NCI-H187 (cell line): ENCODE measurements at places on chromosomes 1 and 21.

GRCh38 chr1:239283216-239283615 is 103.2 kb upstream of the CHRM3 start:
- no peak for DNase-seq

- no peak for DNase-seq
Observed at GRCh38 chr1:112524986-112525385, 16.2 kb downstream of the WNT2B start.

DNA sequence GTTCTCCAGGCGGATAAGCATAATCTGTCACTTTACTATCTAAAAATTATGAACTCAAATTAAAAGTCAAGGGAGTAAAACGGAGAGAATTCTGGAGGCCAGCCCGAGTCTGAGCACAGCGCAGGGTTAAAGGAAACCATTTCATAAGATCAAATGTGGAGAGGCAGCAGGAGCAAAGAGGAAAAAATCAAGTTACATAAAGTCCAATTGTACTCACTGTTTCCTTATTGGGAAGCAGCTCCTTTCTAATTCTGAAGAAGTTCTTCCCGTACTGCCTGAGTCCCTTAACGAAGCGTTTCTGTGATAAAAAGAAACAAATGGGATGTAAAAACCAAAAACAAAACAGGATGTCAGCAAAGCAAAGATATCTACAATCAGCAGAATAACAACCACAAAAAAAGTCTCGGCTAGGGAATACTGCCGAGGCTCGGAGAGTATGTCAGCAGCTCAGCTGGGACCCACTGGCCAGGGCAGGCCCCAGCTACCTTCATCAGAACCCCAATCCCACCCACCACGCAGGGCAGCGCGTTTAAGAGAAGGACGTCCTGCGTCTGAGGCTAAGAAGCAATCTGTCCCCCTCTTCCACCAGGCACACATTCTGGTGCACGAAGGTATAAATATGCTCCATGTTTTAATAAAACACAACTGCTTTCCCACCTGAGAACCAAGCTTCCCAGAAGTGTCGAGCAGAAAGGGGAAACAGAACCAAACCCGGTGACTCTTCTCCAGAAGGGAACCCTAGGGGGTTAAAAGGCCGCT is 104.8 kb downstream of the SLC45A1 start:
- DNase-seq = no peak

- DNase-seq = no peak
Observed at GRCh38 chr1:233639611-233640010, 25.7 kb downstream of the KCNK1 start.

GRCh38 chr1:59165353-59165752 is 131.5 kb upstream of the FGGY start:
- no peak for DNase-seq

DNA sequence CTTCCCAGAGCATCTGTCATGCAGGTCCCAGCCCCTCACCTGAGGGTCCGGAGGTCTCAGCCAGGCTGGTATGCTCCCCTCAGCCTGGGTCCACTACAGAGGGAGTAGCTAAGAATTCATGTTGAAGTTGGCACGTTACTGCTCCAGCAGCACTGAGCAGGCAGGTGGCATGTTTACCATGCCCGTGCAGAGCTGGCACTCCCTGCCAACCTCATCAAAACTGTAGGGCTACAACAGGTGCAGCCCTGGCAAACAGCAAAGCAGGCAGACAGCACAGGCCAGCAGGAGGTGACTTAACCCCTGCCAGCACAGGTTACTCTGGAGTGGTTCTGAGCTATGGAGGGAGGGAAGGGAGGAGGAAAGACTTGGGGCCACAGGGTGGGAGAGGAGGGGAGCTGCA is 46.4 kb downstream of the NUAK2 start:
- DNase-seq = no peak

DNA sequence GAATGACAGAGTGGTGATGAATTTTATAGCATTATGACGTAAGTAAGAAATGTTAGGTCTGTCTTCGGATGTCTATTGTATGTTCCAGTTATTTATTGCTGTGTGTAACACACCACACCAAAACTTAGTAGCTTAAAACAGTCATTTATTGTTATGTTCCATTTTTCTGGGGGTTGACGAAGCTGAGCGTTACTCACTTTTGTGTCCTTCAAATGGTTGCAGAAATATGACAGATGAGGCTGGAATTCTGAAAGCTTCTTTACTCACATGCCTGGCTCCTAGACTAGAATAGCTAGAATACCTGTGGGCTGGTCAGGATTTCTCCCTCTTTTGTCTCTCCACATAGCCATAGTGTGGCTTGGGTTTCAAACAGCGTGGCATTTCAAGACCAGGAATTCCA is 62.1 kb upstream of the S1PR1 start:
- DNase-seq = no peak

- no peak for DNase-seq
Observed at GRCh38 chr1:196060539-196060938, 547.7 kb downstream of the KCNT2 start.

GRCh38 chr1:228478912-228479711 is 8.1 kb upstream of the RNF187 start:
- no peak for DNase-seq

DNA sequence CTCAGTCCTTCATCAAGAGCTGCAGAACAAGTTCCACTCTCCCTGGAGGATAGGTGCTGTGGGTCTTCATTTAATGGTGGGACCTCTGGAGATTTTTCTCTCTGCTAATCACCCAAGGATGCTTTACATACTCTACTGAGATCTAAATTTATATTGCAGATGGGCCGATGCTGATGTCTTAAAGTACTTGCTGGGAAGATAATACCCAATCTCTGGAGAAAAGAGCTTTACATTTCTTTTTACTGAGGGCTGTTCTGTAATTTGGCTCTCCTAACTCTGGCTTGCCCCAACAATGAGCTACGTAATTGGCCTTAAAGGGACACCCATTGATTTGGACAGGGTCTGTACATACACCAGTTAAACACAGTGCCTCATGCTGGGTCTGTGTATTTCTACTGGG is 86.9 kb downstream of the ST6GALNAC3 start:
- no peak for DNase-seq

- DNase-seq = no peak
Observed at GRCh38 chr1:31214316-31215064, 25.2 kb downstream of the NKAIN1 start.

DNA sequence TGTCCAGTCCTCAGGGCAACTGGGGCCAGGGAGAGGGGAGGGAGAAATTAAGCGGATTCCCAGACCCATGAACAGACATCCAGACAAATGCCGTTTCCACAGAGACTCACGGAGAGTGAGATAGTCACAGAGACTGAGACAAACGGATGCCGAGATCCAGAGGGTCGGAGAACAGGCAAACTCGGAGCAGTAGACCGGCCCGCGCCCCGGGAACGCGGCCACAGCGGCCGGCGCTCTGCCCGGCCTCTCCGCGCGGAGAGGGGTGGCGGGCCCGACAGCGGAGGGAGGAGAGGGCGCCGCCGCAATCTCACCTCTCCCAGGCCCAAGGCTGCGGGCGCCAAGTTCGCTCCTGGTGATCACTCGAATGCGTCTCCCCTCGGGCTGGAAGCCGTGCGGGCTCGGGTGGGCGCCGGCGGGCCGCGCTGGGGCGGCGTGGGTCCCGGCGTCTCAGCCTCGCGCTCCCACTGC is 831 bp upstream of the FOXD2 start:
- peak; percentile 55 for DNase-seq

GRCh38 chr21:37974081-37974480 is 57.8 kb upstream of the KCNJ6 start:
- DNase-seq = no peak

- no peak for DNase-seq
Observed at GRCh38 chr1:108851567-108851966, 5.3 kb downstream of the AKNAD1 start.

GRCh38 chr1:153515504-153516394 is 20.0 kb downstream of the S100A6 start:
- peak; percentile 33 for DNase-seq

DNA sequence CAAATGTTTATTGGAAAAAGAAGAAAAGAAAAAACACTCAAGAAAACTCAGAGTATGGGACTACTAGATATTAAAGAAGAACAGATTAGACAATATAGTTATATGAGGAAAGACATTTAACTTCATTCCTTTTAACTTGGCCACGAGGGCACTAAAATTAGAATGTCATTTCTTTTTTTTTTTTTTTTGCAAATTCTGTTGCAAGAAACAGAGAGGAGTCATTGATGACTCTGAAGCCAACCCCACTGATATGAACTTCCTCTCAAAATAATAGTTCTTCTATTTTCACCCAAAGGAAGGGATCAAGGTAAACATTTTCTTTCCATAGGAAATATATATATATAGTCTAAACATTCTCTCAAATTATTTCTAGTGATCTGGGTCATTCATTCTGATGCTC is 24.6 kb upstream of the PEX19 start:
- DNase-seq = no peak

DNA sequence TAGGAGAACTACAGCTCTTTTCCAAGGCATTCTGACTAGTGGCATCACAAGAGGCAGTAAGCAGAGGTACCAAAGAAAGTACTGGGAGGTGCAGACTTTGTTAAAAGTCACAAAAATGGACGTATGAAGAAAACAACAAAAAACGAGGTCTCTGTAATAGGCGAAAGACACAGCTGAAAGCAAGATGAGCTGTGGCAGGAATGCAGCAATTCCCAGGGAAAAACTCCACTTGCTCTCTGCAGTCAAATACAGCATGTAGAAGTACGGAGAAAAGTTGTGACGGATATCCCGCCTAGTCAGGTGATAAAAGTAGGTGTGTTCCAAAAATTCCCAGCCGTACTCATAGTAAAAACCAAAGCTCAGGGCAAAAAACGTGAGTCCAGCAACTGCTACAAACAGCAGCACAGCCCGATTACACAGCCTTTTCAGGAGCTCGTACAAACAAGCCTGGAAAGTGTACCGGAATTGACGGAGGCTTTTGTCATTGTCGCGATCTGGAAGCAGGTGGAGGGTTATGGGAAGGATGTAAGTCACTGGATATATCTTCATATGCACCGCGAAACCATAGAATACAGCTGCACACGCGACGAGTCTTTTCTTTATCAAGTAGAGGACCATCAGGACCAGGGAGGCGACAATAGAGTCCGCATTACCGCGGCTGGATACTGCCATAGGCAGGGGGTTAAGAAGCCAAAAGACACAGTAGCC is 979 bp downstream of the PIGM start:
- no peak for DNase-seq

GRCh38 chr1:150513351-150513791 is 2.2 kb upstream of the FALEC start:
- DNase-seq = no peak

DNA sequence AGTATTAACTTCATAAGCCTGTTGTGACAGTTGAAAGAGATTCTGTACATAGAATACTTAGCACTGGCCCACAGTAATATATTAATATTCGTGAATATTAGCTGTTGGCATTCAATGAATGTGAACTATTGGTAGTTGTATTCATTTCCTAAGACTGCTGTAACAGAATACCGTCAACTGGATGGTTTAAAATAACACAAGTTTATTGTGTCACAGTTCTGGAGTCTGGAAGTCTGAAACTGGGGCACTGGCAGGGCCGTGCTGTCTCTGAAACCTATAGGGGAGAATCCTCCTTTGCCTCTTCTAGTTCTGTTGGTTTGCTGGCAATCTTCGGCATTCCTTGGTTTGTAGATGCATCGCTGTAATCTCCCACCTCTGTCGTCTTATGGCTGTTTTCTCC is 47.5 kb downstream of the OLFML3 start:
- no peak for DNase-seq

GRCh38 chr1:41662061-41662764 is 177.7 kb upstream of the EDN2 start:
- no peak for DNase-seq

- DNase-seq = no peak
Observed at GRCh38 chr1:186326009-186326408, 49.0 kb downstream of the TPR start.

DNA sequence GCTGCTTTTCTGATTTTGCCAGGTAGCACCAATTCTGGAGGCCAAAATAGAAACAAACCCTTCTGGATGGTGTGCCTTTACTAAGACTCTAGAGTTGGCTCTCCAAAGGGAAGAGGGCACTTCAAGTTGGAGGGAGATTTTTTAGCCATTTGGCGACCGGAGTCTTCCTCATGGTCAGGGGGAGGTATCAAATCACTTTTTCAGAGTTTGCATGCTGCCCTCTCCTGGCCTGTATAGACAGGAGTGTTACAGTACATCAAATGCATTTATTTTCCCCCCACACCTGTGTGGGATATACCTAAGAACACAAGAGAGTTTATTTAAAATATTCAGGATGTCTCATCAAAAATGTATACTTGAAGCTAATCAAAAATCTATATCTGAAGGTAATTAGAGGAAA is 3.2 kb downstream of the GREM2 start:
- no peak for DNase-seq

DNA sequence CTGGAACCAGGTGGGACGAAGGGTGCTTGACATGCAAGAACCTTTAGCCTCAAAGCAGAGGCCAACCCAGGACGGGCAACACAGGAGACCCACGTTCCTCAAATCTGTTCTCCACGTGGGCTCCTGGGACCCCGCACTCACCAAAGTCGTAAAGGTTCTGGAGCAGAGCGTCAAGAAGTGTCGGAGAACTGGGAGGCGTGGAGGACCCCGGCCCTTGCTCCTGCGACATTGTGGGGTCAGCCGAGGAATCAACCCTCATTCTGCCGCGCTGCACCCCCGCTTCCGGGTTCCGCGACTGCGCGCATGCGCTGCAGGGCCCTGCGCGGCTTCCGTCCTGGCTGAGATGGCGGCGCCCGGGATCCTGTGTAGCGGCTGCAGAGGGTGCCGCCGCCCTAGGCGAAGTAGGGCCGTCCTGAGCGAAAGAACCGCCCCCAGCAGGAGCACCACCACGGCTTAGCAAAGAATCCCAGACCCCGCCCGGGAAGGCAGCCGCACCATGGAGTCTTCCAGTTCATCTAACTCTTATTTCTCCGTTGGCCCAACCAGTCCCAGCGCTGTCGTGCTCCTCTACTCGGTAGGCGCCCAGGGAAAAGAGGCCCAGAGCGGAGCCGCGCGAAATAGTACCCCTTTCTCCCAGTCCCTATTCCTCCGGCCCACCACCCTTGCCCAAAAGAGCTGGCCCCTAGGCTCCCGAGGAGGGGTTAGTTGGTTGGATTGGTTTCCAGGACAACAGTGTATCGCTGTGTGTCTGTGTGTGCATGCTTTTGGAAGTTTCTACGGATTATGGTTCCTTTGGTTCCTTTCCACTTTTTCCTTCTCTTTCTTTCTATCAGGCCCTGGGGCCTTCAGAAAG is at the start of gene GNPAT:
TSS of gene GNPAT (plus strand) at position 330 of the 853 bp plus-strand sequence. CDS start at position 497, 167 bp downstream.
- DNase-seq = peak; percentile 48

DNA sequence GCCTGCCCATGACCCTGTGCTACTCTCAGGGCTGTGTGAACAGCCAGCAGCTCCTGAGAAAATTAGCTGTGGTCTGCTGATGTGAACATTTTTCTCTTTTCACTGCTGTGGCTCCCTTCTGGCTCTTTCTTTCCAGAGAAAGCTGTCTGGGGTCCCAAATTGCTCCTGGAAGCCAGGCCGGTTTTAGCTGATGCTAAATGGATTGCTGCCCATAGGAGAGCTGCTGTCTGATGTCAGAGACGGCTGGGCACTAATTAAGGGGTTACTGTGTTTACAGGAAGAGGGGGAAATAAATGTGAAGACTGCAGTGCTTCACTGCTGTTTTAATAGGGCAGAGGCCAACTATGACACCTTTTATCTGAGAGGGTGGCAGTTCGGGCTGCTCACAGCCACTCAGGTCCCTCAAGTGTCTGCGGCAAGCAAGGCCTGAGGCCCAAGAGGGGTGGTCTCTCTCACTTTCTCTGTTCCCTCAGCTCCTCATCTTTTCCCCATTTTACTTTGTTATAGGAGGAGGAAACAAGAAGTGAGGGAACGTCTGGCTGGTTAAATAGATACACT is 106.0 kb upstream of the GNG12 start:
- no peak for DNase-seq

- no peak for DNase-seq
Observed at GRCh38 chr1:47565092-47565491, 127.2 kb downstream of the FOXD2 start.

GRCh38 chr1:172790245-172790644 is 131.3 kb downstream of the FASLG start:
- no peak for DNase-seq
